Mesothelial cell of epicardium (in vitro differentiated cells): ENCODE measurements at places on chromosomes 7 and 10.
A peak's percentile ranks its signal among the peaks of the same experiment; 100 is the strongest.

DNA sequence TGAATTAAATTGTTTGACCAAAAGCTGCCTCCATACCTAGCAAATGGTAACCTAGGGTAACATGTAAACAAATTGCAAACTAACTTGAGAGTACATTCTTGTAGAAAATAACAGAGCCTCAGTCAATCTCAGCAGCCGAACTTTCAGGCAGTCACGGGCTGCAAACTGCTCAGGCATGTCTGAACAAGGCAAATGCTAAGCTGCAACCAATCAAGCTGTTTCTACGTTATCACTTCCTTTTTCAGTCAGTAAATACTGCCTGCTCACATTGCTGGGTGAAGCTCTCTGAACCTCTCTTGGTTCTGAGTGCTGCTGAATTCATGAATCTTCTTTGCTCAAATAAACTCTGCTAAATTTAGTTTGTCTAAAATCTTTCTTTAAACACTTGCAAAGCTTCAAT, 1212.4 kb downstream of the SORCS1 start:
- H3K4me3 ChIP-seq: peak overlapping the region; percentile 36
- peaks cover 14% of the 10 kb centered on the region for H3K4me1 ChIP-seq
- no peaks in the 10 kb centered on the region for H3K27me3 ChIP-seq
- H3K27ac ChIP-seq: peak overlapping the region; percentile 92

DNA sequence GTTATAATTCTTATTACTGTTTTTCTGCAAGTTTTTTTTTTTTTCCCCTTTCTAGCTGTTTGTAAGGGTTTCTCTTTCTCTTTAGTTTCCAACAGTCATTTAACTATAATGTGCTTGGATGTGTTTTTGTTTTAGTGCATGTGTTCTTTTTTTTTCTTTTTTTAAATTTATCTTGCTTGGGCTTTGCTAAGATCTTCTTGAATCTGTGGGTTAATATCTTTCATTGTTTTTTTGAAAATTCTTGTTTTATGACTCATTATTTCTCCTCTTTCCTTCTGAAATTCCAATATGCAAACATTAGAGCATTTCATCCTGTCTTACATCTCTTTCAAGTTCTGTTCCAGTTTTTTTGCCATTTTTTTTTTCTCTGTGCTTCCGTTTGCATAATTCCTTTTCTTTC, 5.7 kb upstream of the HK1 start:
- H3K27ac ChIP-seq: no peak overlapping the region
- peaks cover 2% of the 10 kb centered on the region for H3K27me3 ChIP-seq
- H3K4me3 ChIP-seq: no peak overlapping the region
- no peak for DNase-seq
- H3K4me1 ChIP-seq: no peaks in the 10 kb centered on the region

DNA sequence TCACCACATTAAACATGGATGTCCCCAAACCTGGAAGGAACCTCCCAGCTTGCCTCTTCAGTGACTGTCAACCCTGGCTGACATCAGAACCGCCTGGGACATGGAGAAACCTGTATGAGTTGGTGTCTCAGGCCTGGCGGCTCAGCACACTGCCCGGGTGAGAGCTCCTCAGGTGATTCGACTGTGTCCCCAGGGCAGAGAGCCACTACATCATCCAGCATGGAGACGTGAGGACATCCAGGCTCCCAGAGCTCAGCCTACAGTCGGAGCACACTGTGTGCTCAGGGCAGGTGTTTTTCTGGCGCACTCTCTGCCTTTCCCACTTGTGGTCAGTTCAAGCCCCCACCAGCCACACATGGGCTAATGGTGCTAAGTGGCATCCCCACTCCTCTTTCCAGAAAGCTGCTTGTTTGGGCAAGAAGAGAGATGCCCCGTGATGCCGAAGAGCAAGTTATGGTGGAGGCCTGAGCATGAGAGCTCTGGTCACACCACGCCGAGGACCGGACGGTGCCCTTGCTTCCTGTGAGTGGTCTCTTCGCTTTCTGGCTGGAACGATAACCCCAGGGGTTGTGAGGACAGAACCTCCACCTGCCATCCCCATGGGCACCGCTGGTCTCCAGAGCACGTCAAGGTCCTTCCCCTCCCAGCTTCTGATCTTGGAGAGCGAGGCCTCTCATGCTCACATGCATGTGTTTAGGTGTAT, 38.5 kb downstream of the AMZ1 start:
- H3K4me3 ChIP-seq: no peak overlapping the region
- H3K27ac ChIP-seq: no peak overlapping the region
- peaks cover 21% of the 10 kb centered on the region for H3K36me3 ChIP-seq
- H3K4me1 ChIP-seq: peaks cover 31% of the 10 kb centered on the region
- no peaks in the 10 kb centered on the region for H3K27me3 ChIP-seq

DNA sequence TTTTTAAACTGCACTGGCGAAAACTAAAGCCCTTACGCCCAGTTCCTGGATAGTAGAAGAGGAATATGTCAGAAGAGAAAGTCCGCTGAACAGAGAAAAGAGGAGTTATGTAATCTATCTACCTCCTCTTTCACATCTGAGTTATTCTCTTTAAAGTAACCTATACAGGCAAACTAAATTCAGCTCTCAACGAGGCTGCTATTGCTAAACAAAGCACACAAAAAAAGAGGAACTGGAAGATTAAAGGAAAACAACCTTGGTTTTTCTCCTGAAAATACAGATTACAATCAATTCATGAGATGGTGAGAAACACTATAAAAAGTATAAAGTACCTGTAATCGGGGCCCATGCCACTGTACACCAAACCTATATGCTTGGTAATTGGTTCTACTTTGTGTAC, 5.8 kb downstream of the PSMA2 start:
- H3K27me3 ChIP-seq: no peaks in the 10 kb centered on the region
- H3K36me3 ChIP-seq: peaks cover 20% of the 10 kb centered on the region
- H3K4me1 ChIP-seq: peaks cover 21% of the 10 kb centered on the region
- no peak for DNase-seq
- H3K27ac ChIP-seq: no peak overlapping the region

GRCh38 chr10:128044961-128045832, 81.0 kb downstream of the MKI67 start:
- no peak overlapping the region for H3K27ac ChIP-seq
- H3K27me3 ChIP-seq: peaks cover 14% of the 10 kb centered on the region
- no peak for DNase-seq
- no peak overlapping the region for H3K4me3 ChIP-seq

DNA sequence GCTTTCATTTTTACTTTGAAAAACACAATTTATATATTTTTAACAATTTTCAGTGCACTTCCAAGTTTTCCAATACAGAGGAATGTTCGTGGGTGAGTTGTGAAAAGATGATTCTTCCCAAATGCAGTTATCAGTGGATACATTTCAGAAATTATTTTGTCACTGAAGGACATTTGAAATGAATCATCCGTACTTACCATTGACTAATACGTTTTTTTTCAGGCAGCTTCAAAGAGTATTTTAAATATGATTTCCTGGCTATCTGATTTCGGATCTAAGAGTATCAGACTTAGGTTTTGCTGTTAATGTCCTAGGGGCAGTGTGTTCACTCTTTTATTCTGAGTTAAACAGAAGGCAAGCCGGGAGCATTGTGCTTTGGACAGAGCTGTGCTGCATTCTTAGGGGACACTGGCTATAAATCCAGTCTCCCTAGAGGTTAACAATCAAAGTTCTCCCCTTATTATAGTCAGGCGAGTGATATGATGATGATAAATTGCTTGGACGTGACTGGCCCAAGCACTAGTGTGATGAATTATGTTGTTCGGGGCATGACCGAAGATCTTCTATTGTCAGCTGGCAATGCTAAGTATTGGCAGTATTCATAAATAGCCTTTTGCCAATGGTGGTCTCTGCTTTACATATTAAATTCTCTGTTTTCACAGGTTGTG, 4.5 kb downstream of the PTER start:
- peak overlapping the region; percentile 42 for H3K4me3 ChIP-seq
- no peak for DNase-seq
- H3K4me1 ChIP-seq: peaks cover 35% of the 10 kb centered on the region
- H3K27ac ChIP-seq: peak overlapping the region; percentile 93
- peaks cover 1% of the 10 kb centered on the region for H3K36me3 ChIP-seq

DNA sequence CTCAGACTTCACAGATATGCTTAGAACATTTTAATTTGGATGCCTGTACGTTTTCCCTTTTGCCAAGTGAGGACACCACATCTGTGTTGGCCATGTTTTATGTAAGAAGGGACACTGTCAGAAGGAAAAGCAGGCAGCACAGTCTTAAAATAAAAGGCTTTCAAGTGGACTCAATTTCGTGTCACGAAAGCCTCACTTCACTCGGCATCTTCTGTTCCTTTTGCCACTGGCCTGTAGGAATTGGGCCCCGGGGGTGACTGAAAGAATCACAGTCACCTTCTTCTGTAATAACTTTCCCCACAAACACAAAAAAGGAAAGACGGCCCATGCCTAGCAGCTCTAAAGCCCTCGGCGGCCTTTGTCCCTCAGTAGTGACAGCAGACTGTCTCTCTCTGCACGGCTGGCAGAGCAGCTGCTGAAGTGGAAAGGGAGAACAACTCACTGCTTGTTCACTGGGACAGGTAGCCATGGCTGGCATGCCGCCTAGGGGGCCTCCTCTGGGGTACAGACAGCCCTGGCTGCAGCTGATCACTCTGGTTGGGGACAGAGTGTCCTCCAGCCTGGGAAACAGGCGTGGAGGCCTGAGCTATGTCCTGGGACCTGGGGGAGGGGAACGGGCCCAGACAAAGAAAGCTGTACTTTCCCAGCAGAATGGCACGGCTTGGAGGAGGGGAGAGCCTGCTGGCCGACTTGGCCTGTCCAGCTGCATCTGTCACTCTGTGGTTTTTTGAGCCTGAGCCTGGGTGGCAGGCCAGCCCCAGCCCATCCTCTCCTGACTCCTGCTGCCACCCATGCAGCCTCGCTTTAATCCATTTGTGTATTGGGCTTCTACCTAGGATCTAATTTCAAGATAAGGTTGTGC, 4.4 kb downstream of the RASSF4 start:
- no peak for DNase-seq
- peak overlapping the region; percentile 78 for H3K27ac ChIP-seq
- H3K4me1 ChIP-seq: peaks cover 54% of the 10 kb centered on the region
- H3K27me3 ChIP-seq: no peaks in the 10 kb centered on the region
- H3K36me3 ChIP-seq: no peaks in the 10 kb centered on the region
